Mesothelial cell of epicardium (in vitro differentiated cells): ENCODE measurements at places on chromosomes 12 and 14. TPM values are rescaled to one million over a fixed set of nuclear protein-coding genes. Genes with fewer than 3 reads are reported as not detected.

The ZNF605 gene
- 31.3 to 33.5 TPM (median 31.3 TPM) in 3 replicates for total RNA-seq

The MMP17 gene
- 1.8 to 2.0 TPM (median 1.9 TPM) in 3 replicates for total RNA-seq

DNA sequence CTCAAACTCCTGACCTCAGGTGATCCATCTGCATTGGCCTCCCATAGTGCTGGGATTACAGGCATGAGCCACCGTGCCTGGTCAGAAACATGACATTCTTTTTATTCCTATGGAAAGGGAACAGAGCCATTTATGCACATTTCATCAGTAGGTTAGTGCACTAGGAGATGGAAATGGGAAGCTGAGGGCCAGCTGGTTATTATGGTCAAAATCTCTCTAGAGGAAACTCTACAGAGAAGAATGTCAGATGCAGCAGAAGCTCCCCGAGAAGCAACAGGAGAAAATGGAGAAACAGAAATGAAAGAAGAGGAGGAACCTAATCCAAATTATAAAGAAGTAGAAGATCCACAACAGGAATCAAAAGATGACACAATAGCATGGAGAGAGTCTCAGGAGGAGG is 2.7 kb downstream of the CFAP251 start:
- peaks cover 6% of the 10 kb centered on the region for H3K36me3 ChIP-seq
- peaks cover 22% of the 10 kb centered on the region for H3K4me1 ChIP-seq
- no peak overlapping the region for H3K27ac ChIP-seq
- no peak overlapping the region for H3K4me3 ChIP-seq
- no peaks in the 10 kb centered on the region for H3K27me3 ChIP-seq
- no peak for DNase-seq

The TAS2R31 gene
- total RNA-seq, result 9.3 to 9.7 TPM (median 9.5 TPM) in 3 replicates

DNA sequence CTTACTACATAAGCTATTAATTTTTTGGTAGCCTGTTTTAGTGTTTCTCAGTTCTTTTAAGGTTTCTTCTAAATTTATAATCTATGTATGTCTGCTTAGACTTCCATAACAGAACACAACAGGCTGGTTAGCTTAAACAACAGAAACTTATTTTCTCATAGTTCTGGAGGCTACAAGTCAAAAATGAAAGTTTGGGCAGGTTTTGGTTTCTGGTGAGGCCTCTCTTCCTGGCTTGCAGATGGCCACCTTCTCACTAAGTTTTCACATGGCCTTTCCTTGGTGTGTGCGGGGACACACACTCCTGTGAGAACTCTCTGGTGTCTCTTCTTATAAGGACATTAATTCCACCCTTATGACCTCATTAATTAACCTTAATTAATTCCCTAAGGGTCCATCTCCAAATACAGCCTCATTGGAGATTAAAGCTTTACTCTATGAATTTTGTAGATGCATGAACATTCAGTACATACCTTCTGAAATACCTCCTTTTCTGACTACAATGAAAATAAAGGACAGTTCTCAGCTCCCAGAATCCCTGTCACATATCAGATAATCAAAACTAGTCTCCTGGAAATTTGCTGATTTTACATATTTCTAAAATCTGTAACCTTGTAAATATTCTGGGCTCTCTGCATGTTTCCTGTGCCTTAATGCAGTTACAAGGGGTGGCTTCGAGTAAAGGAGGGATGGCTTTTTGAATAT is 23.2 kb upstream of the BMAL2 start:
- DNase-seq, result no peak
- H3K4me3 ChIP-seq, result no peak overlapping the region

DNA sequence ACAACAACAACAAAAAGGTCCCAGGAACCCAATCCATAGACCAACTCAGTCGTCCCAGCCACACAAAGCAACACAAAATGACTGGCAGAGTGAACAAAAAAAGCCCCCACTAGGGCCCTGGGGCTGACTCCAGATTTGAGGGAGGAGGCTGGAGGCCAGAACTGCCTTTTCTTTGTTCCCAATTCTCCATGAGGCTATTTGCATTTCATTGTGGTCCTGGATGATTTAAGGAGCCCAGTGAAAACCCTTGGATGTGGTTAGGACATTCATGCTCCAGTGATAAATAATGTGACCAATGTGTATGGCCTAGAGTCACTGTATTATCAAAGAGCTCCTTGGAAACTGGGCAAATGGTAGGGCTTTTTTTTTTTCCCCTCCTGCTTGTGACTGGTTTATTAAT is 192.9 kb downstream of the NUAK1 start:
- H3K36me3 ChIP-seq, result no peaks in the 10 kb centered on the region
- no peak overlapping the region for H3K4me3 ChIP-seq
- peaks cover 12% of the 10 kb centered on the region for H3K4me1 ChIP-seq
- no peak for DNase-seq
- H3K27ac ChIP-seq, result peak overlapping the region; percentile 51

The WNT5B gene
- 54.4 to 58.3 TPM (median 56.2 TPM) in 3 replicates for total RNA-seq

- peaks cover under 1% of the 10 kb centered on the region for H3K27me3 ChIP-seq
- no peak overlapping the region for H3K27ac ChIP-seq
- peaks cover 12% of the 10 kb centered on the region for H3K4me1 ChIP-seq
- peaks cover 3% of the 10 kb centered on the region for H3K36me3 ChIP-seq
- H3K4me3 ChIP-seq, result no peak overlapping the region
These were observed 8.3 kb downstream of the PYGL start for GRCh38 chr14:50936016-50936340.

The HNRNPA1 gene
- total RNA-seq, result 2,201 to 2,231 TPM (median 2,205 TPM) in 3 replicates

DNA sequence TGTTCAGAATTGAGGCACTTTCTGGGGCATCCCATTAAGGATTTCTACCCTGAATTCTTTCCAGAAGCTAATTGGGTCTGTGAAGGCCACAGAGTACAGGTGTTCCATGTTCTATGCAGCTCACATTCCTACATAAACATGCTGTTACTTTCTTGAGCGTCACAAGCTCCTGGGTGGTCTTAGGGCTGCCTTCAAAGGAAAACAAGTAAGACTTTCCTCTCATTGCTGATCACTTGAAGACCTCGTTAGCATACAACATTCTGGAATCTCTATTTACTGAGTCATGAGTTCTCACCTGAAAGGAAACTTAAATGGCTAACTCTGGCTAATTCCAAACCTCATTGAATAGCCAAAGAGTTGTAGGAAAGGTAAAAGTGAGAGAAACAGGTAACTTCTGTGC is 63.0 kb upstream of the HMGA2 start:
- no peaks in the 10 kb centered on the region for H3K36me3 ChIP-seq
- DNase-seq, result no peak
- H3K4me1 ChIP-seq, result peaks cover 2% of the 10 kb centered on the region
- no peak overlapping the region for H3K27ac ChIP-seq

- H3K27me3 ChIP-seq, result no peaks in the 10 kb centered on the region
- no peak overlapping the region for H3K4me3 ChIP-seq
- no peak for DNase-seq
- H3K27ac ChIP-seq, result peak overlapping the region; percentile 30
- H3K4me1 ChIP-seq, result peaks cover 53% of the 10 kb centered on the region
These were observed 72.5 kb downstream of the TSPAN9 start for GRCh38 chr12:3149515-3150307.

DNA sequence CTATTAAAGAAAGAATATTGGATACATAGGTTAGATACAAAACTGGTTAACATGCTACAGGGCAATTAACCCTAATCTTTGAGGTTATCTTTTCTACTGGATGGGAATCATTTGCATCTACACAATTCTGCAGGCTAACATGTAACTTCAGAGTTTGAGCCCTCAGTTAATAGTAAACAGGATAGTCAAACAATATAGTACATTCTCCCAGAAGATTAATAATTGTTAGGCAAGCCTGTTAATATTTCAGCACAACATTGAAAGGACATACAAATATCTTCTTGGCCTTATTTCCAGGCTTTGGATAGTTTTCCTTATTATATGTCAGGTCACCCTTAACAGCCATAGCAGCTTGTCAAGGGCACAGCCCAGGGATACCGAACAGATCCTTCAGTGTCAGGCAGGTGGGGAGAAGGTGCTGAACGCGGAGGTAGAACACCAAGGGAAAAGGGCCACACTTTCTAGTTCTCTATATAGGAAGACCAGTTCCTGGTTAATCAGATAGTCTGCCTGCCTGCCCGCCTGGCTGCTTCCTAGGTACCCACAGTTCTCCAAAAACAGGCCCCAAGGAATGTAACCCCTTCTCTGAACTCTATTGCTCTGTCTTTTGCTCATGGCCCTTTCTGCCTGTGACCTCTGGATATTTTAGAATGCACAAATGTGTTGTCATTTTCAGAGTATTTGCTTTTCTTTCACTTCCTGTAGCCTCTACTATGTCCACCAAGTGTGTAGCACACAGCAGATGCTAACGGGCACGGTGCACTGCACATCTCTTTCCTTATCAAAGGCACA is 256.0 kb downstream of the PCNX1 start:
- H3K4me1 ChIP-seq, result peaks cover 24% of the 10 kb centered on the region
- H3K27me3 ChIP-seq, result no peaks in the 10 kb centered on the region
- no peak for DNase-seq
- H3K36me3 ChIP-seq, result peaks cover 3% of the 10 kb centered on the region
- no peak overlapping the region for H3K4me3 ChIP-seq

GRCh38 chr12:13195250-13195649 is 1.3 kb upstream of the EMP1 start:
- DNase-seq, result no peak
- H3K27ac ChIP-seq, result peak overlapping the region; percentile 94
- H3K27me3 ChIP-seq, result no peaks in the 10 kb centered on the region
- peaks cover 66% of the 10 kb centered on the region for H3K4me1 ChIP-seq

The SLC5A8 gene
- not detected in 3 replicates for total RNA-seq

The TSHR gene
- total RNA-seq, result not detected in 3 replicates
